ENCODE measurements at places on chromosomes 11 and 22.

- no peak for DNase-seq
Measured at GRCh38 chr22:29193021-29193420, 12.7 kb upstream of the EMID1 start.

- no peak for DNase-seq
Measured at GRCh38 chr11:12088047-12088481, 22.3 kb upstream of the MICAL2 start.

DNA sequence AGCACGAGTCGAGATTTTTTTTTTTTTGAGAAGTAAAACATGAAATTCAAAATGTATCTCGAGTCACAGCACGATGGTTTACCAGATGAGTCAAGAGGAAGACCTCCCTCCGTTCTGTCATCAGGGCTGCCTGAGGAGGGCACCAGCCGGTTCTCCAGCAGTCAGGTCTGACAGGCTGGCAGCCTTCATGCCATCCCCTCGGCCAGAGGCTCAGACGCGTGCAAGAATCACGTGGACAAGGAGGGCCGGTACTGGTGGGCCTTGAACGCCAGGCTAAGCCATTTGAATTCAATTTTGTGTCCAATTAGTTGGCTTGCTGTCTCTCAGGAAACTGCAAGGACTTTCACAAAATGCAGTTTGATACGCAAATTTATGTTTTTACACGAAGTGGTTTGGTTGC is 1412.2 kb downstream of the BRD1 start:
- DNase-seq: no peak

- DNase-seq: no peak
Measured at GRCh38 chr22:21632237-21632895, at the start of gene CCDC116. TSS of gene CCDC116 (plus strand) at chr22:21632760. CDS start at chr22:21633182, 422 bp downstream.

- DNase-seq: no peak
Measured at GRCh38 chr11:70824605-70825245, 426.4 kb downstream of the CTTN start.

- DNase-seq: no peak
Measured at GRCh38 chr22:45069925-45070324, 60.1 kb upstream of the PHF21B start.

DNA sequence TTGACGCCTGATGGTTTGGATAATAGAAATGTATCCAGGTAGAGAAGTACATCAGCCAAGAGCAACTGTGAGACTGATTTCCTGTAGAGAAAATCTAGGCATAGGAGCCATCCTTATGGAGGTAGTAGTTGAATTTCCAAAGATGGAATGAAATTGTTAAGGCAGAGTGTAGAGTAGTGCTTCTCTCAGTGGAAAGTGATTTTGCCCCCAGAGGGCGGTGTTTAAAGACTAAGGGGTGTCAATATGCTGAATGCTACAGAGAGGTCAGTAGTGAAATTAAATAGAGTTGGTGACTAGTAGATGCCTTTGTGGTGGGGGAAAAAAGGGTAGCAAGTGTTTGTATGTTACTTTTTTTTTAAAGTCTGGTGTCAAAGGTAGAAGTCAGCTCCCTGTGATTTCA is 54.5 kb downstream of the TRIM44 start:
- no peak for DNase-seq

- no peak for DNase-seq
Measured at GRCh38 chr11:36240801-36241200, 48.4 kb downstream of the COMMD9 start.

GRCh38 chr11:6353367-6353987 is 33.2 kb upstream of the CAVIN3 start:
- no peak for DNase-seq

- no peak for DNase-seq
Measured at GRCh38 chr11:12163181-12163941, 53.0 kb downstream of the MICAL2 start.

DNA sequence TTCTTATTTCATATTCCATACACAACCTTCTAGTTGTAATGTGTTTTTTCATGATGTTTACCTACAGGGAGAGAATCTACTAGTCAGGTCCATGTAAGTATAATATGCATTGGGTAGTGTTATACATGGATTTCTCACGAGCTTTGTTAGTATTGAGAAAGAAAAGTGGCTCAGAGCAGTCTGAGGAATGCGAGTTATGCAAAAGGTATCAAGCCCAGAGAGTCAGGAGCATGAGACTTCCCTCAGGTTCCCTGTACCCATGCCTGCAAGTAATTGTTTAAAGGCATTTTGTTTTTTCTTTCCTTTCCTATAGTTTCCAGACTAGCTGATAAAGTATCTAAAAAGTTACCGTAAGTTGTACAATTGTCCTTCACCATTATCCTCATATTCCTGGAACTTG is 66.1 kb downstream of the STK33 start:
- DNase-seq: no peak

GRCh38 chr11:69640995-69641581 is at the start of gene CCND1:
TSS of gene CCND1 (plus strand) at chr11:69641156. CDS start at chr11:69641314, 158 bp downstream.
- DNase-seq: no peak

GRCh38 chr11:47413908-47414684 is 5.7 kb downstream of the SLC39A13 start:
- no peak for DNase-seq

GRCh38 chr11:121095561-121095960 is 5.5 kb upstream of the TECTA start:
- DNase-seq: no peak

GRCh38 chr22:46855681-46856080 is 93.2 kb downstream of the TBC1D22A start:
- no peak for DNase-seq

- DNase-seq: peak; percentile 8
Measured at GRCh38 chr11:95154514-95154913, 64.9 kb downstream of the ENDOD1 start.

GRCh38 chr11:119149018-119149785 is at the start of gene ABCG4:
TSS of gene ABCG4 (plus strand) at chr11:119149052. CDS start at chr11:119149966, 914 bp downstream.
- DNase-seq: no peak

GRCh38 chr11:63978551-63979239 is 4.3 kb downstream of the COX8A start:
- DNase-seq: no peak

GRCh38 chr11:78940500-78941225 is 366.0 kb upstream of the NARS2 start:
- DNase-seq: peak; percentile 91

- DNase-seq: no peak
Measured at GRCh38 chr11:34268906-34269430, 88.8 kb downstream of the ABTB2 start.

- no peak for DNase-seq
Measured at GRCh38 chr11:95123556-95123955, 33.9 kb downstream of the ENDOD1 start.

- DNase-seq: no peak
Measured at GRCh38 chr22:29887358-29887757, 4.4 kb downstream of the MTMR3 start.

DNA sequence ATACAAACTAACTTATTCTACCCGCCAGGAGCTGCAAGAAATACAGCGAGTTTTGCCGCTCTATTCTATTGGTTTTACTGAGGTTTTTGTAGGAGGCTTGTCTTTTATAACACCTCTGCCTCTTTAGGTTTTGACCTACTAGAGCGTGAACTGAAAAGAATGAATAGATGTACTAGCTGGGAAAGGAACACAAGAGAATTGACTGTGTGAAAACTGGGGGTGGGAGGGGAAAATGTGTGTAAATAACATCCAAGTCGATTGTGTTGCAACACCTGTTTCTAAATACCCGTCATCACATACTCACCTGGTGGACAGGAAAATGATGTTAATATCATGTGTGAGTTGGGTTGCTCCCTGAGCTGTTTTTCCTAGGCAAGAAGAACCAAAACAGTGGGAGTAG is 12.9 kb upstream of the JHY start:
- no peak for DNase-seq

- no peak for DNase-seq
Measured at GRCh38 chr22:32473388-32473952, 1.1 kb upstream of the FBXO7 start.

GRCh38 chr11:70470127-70470526 is 71.8 kb downstream of the CTTN start:
- no peak for DNase-seq

- DNase-seq: no peak
Measured at GRCh38 chr22:31627223-31627731, 34.7 kb downstream of the PISD start.

GRCh38 chr11:123653827-123654565 is 428 bp downstream of the SCN3B start:
- no peak for DNase-seq

GRCh38 chr22:44855855-44856254 is 103.5 kb downstream of the ARHGAP8 start:
- no peak for DNase-seq

DNA sequence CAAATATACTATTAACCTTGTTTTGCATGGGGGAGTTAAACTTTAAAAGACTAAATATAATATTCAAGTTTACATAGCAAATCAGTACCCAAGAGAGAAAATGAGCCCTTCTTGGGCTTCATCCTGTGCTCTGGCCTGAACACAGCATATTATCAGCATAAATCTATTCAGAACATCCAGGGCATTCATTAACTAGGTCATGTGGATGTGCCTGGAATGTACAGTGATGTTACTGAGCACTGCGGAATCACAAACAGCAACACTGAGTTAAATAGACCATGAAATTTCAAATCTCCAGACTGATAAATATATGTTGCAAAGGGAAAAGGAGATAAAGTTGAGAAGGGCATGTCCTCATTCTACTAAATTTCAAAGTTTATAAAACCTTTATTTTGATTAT is 426.4 kb downstream of the AASDHPPT start:
- DNase-seq: no peak

DNA sequence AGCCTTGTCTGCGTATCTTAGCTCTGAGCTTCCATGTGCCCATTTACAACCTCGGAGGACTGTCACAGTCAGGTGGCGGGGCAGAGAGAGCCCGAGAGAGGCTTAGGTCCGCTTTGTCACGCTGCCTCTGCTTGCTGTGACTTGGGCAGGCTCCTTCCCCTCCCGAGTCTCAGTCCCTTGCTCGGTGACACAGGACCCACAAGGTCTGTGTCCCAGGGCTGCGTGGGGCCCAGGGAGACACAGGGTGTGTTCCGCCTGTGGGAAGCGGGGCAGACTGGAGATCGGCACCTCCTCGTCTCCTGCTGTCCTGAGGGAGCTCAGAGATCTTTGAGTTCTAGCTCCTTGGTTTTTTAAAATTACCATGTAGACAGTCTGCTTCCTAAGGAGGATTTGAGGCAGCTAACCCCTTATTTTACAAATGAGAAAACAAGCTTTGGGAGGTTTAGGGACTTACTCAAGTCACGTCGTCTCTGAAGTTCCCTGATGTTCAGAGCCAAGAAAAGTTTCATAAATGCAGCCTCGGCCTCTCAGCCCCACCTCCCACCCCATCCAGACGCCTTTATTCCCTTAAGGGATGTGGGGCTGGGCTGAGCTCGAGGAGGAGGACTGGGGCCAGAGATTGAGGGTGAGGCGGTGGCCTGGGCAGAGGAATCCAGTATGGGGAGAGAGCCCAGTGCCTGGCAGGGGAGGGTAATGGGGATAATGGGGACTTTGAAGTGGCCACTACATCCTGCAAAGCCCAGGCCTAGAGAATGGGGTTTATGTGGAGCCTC is 103.6 kb downstream of the NECTIN1 start:
- no peak for DNase-seq

Data from NCI-H187 treated with DMSO at 0.1 percent for 48 hours (cell line).